ENCODE measurements at places on chromosomes 6 and 20.

GRCh38 chr6:113565306-113565705 lies 291.8 kb upstream of the MARCKS start:
- no peak for DNase-seq

DNA sequence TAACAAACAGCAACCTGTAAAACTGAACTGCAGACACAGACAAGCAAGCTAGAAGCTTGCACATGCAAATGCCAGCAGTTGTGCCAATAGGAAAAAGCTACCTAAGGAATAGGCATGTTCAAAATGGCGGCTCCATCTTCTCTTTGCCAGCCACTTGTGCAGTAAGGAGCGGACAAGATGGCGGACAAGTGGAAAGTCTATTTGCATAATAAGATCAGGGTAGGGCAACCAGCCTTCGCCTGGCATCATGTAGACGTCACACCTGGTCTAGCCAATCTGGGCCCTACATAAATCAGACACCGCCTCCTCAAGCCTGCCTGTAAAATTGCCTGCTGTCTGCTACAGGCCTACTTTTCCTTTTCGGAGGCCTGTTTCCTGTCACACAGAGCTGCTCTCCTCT lies 18.0 kb downstream of the C6orf52 start:
- DNase-seq: no peak

GRCh38 chr20:35226126-35226883 lies at the start of gene MMP24:
MMP24 (plus strand) TSS chr20:35226690; CDS start chr20:35226739, 49 bp downstream.
- DNase-seq: no peak

DNA sequence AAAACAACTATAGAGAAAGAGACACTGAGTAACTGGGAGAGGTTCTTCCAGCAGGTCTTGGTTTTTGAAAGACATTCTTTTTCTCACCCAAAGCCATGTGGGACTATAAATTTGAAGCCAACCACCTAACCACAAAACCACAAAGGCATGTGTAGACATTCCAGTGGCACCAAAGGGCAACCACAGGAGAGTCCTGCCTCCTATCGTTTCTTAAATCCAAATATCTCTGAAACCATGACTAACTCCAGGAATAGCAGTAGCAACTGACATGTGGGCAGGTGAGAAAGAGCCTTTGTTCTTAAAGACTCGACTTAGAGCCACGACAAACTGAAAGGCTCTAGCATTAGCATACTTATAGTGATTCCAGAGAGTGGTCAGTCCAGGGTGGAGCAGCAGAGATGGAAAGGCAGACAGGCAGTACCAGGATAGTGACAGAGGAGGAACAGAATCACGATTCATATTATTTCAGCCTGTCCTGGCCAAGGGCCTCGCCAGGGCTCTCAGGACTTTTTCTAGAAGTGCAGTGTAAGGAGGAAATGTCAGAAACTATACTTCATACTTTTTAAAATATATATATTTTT lies 9.4 kb upstream of the COL9A1 start:
- DNase-seq: no peak

GRCh38 chr20:59032713-59033059 lies 551 bp upstream of the ATP5F1E start:
- no peak for DNase-seq

GRCh38 chr6:4224067-4224978 lies 88.9 kb upstream of the ECI2 start:
- DNase-seq: no peak

DNA sequence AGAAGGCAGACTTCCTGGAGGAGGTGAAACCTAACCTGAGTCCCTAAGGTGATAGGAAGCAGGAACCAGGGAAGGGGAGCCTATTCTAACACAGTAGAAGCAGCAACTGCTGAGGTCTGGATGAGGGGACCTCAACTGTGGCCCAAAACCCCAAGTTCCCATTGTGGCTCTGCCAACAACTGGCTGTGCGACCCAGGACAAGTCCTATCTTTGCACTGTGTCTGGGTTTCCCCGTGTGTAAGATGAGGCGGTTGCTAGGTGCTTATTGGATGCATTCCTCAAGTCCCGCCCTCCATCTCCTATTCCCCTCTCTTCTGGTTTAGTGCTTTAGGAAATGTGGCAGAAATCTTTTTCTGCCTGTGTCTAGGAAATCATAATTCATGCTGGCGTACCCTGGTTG lies 52.2 kb upstream of the TTPAL start:
- no peak for DNase-seq

GRCh38 chr6:163661272-163661671 lies 246.8 kb downstream of the QKI start:
- no peak for DNase-seq

DNA sequence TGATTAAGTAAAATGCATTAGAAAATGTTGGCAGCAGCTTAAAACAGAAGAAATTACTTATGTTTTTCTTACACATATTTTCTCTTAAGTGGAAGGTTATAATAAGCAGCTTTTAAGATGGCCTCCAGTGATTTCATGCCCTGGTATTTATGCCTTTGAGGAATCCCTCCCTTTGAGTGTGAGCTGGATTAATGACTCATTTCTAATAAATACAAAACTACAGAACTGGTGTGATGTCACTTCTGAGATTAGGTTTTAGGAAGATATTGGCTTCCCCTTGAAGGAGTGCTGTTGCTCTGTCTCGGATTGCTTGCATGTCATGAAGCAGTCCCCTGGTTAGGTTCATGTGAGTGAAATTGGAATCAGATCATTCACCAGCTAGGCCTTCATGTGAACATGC lies 143.2 kb upstream of the EPHA7 start:
- no peak for DNase-seq
